Suprapubic skin (tissue), 4 donors: ENCODE measurements at places on chromosomes 11 and 22.

DNA sequence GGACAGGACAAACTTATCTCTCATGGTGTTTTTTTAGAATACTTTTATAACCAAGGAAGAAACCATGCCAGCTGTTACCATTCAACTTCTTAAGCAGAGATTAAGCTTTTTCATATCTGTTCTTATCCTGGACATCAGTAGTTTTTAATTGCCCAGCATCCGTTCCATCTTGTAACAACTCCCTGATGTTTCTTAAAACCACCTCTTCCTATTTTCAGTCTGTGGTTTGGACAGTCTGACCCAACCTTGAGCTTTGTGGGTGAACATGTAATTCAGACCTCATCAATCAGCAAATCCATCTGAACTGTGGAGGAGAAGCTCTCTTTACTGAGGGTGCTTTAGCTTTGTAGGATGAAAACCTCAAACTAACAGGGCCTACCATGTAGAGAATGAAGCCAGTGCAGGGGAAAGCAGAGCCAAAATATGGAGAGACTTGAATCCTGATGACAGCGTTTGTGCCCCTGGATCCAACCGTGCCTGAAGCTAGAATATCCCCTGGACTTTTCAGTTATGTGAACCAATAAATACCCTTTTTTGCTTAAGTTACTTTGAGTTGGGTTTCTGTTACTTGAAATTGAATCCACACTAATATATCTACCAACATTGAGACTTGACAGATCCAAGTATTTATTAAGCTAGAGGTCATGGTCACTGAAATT lies 9.4 kb downstream of the TUG1 start:
- no peak for DNase-seq

- no peak for DNase-seq
Observed at GRCh38 chr11:124889191-124890091, 8.2 kb downstream of the ROBO4 start.

DNA sequence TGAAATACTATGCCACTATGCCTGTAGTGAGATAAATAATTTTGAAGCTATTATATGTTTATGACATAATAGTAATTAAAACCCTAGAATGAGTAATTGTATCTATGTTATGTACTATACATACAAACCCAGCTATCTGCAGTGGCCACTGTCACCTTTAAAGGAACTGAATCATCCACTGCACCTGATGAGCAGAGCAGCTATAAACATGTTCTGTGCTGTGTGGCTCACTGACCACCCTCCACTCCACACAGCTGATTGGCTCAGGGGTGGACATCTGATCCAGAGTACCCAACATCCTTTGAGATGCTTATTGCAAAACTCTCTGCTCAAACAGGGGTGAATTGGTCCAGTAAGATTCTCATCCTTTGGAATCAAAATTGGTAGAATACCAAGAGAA lies 19.2 kb upstream of the RRAS2 start:
- no peak for DNase-seq

DNA sequence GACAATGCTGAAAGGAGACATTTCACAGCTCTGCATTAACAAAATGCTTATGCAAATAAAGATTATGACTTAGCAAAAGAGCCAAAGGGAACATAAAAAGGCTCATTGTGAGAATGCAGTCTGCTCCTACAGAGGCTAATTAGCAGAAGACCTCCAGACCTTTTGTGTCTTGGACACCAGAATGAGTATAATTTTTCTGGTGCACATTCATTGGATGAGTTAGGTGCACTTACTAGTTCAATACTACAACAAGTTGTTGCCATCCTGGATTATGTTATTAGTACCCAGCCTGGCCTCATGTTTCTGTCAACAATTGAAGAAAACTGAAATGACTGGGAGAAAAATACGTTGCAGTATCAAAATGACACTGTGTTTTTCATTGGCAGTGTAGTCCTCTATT lies 613.2 kb upstream of the CHORDC1 start:
- DNase-seq, result no peak

GRCh38 chr11:12042215-12042676 lies 33.8 kb upstream of the DKK3 start:
- no peak for DNase-seq

DNA sequence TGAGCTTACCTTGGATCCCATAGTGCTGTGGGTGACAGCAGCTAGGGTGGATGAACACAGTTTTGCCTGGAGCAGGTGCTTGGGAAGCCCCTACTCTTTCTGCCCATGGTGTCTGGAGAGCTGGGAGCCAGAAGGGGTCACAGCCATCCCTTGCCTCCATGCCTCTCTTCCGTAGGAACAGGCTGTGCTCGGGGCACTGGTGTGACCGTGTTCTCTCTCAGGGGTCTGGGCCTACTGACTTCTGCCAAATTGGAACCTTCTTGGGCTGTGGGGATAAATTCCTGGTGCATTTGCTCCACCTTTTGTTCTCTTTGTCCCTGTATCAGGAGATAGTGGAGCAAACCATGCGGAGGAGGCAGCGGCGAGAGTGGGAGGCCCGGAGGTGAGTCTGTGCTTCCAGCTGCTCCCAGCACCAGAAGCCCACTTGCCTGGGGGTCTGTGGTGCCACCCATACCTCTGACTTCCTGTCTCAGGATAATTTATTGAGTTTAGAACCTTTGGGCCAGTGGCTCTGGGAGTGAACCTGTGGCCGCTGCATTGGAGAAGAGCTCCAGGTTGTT lies 14.4 kb downstream of the CDC45 start:
- no peak for DNase-seq

- DNase-seq, result no peak
Observed at GRCh38 chr11:73862986-73863385, 13.7 kb downstream of the COA4 start.

- no peak for DNase-seq
Observed at GRCh38 chr11:47433157-47433556, 6.9 kb upstream of the PSMC3 start.
